ENCODE measurements at places on chromosomes 11 and 22. TPM values are rescaled to one million over a fixed set of nuclear protein-coding genes. Genes with fewer than 3 reads are reported as not detected.

- DNase-seq: no peak
Measured at GRCh38 chr11:77038825-77039326, 4.7 kb downstream of the B3GNT6 start.

Gene BATF2
- total RNA-seq: 2.7 TPM

DNA sequence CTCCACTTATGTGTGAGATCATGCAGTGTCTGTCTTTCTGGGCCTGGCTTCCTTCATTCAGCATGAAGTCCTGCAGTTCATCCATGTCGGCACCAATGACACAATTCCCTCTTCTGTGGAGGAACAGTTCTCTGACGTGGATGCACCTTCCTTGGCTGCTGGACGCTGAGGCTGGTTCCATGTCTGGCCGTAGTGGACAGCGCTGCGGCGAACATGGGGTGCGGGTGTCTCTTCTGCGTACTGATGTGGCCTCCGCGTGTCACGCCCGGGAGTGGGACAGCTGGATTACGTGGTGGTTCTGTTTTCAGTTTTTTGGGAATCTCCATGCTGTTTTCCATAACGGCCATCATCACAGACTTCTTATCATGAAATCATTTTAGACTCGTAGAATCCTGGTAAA, 16.9 kb upstream of the MUC2 start:
- no peak for DNase-seq

DNA sequence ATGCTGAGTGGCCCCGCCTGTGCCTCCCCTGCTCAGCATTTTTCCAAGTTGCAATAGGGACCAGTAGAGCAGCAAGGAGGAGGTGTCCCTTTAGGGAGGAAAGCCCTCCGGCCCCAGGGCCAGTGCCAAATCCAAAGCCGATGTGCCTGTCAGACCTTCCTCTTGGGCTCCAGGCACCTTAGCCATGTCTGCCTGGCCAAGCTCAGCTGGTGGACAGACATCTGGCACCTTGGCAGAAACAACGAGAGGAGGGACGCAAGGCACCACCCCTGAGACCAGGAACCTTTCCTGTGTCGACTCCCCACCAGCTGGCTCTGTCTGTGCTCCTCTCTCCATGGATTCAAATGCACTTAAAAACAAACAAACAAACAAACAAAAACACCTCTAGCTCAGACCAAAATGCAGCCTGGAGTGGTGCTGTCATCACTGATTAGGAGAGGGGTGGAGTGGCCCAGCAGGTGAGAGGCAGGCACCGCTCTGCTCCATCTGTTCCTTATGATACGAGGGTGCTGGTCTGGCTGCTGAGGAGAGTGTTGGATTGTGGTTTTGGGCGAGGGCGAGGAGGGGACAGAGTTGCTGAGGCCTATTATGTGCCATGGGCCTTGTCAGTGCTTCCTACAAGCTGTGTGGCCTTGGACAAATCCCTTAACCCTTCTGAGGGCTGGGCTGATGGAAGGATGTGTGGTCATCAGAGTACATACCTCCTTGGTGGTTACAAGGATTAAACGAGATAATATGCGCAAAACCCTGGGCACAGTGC, 46.2 kb downstream of the TP53I11 start:
- DNase-seq: no peak

GRCh38 chr11:46210133-46210636, 67.3 kb upstream of the CREB3L1 start:
- DNase-seq: no peak

DNA sequence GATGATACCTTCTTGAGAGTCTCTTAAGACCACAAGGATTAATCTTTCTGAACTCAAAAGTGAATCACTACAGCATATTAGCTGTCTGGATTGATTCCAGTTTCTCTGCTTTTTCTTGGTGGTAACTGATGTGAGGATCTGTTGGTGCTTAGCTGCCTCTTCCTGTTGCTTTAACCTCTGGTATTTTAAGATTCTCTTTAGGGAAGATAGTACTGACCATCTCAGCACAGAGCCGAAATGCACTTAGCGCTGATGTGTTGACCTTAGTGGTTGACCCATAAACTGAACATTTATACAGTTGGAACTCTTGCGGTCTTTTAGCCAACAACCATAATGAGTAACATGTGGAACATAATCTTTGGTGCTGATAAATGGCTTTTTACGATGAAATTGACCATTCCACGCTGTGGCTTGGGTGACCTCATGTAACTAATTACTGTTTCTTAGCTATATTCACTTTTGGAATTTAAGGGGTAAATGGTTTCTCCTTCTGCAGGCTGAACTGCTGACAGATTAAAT, 33.7 kb downstream of the APLP2 start:
- DNase-seq: no peak

GRCh38 chr11:4441515-4441914, 7.6 kb upstream of the OR52K2 start:
- DNase-seq: no peak

- DNase-seq: no peak
Measured at GRCh38 chr11:2583605-2583958, 116.2 kb downstream of the KCNQ1OT1 start.

Gene OR52N4
- not detected for total RNA-seq

Gene SLC1A2
- total RNA-seq: 0.58 TPM

DNA sequence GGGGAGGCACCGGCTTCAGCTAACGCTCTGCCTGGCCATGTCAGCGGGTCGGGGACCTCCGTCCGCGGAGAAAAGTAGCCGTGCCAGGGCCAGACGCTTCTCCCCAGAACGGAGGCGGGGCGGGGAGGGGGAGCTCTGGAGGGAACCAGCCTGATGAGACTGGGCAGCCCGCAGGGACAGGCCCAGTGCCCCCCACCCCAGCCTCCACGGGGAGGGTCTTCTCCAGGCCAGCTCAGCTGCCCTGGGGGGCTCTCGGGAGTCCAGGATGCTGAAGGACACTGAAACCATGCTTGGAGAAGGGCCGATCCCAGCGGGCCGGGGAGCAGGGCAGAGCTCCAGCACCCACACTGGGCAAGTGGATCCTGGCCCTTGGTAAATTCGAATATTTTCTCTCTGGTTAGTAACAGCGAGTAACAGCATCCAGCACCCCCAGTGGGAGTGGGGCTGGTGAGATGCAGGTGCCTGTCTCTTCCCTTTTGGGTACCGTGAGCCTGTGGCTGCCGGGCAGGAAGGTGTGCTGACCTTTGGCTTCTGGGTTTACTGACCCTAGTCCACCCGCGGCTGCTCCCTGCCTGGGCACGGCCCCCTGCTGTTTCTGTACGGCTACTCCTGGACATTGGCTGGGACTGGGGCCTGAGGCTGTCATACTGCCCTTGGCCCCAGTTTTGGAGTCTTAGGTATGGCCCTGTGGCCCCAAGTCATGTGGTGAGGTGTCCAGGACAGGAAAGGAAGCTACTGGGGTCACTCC, 35.8 kb downstream of the GRAMD4 start:
- DNase-seq: no peak

DNA sequence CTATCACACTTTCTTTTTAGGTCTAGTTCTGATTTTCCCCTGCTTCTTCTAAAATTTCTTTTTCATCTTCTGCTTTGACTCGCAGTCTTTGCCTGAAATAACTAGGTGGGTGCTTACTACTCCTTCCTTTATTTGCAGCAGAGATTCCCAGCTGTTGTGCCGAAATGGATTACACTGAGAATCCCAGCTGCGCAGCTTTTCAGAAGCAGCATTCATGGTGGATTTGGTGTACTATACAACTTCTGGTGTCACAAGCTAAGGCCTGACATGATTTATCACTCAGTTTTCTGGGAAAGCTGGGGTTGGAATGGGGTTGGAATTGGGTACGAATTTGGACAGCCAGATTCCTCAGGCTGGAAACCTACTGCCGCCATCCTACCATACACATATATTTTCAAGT, 6.0 kb upstream of the XKR3 start:
- no peak for DNase-seq

DNA sequence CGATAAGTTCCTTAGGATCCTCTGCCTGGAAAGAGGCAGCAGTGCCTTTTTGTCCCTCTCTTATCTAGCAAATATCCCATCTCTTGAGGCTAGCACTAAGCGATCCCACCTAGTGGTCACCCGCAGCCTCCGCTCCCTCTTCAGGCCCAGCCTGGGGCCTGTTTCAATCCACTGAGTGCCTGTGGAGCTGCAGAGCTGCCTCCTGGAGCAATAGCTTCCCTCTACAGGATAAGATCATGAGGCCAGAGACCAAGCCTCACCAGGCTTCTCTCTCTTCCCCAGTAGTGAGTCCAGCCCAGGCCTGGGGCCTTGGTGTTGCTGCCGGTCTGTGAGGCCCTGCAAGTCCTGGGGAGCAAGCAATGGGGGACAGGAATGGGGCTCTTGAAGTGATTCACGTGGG, 65.8 kb downstream of the SLC22A12 start:
- DNase-seq: no peak

- no peak for DNase-seq
Measured at GRCh38 chr22:38112381-38112780, 1.9 kb upstream of the BAIAP2L2 start.

DNA sequence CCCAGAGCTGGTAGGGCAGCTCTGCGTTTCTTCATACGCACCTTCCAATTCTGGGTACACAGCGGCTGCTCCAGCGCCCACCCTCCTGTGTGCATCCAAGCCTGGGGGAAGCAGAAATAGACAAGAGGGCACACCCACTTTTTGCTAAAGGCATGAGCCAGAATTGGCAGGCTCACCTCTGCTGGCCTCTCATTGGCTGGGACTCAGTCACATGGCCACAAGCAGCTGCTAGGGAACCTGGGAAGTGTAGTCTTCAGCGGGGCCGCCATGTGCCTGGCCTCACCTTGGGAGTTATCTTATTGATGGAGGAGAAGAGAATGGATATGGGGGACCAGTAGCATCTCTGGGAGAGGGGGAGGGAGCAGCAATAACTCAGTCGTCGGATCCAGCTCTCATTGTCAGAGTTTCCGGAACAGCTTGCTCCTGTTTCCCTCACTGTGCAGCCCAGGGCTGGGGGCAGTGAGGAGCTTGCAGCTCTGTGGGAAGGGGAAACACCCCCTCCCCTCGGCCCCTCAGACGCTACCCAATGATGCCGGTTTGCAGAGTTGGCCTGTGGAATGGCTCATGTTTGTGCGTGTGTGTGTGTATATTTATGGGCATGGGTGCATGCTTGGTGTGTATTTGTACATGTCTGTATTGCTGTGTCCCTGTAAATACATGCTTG, 11.8 kb upstream of the MIEF1 start:
- DNase-seq: peak; percentile 82

DNA sequence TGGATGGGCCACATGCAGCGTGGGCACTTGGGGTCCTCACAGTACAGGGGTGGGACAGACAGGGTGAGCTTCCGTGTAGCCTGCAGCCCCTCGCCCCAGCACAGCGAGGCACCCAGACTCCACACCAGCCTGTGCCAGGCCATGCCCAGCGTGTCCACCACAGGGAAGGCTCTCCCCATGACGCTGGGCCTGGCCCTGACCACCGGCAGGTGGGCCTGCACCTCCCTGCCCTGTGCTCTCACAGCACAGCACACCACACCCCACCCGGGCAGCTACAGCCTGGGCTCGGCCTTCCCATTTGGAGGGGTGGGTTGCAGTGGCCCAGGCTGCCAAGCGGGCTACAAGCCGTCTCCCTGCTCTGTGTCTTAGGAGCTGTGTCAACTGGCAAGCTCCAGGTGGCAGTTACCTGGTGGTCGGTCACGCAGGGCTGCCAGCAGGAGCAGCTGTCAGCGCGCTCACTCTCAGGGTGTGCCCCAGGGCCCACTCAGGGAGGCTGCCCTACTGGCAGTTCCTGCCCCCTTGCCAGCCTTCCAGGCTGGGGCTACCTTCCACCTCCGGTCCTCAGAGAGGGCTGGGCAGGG, 4.6 kb downstream of the MOB2 start:
- DNase-seq: no peak

DNA sequence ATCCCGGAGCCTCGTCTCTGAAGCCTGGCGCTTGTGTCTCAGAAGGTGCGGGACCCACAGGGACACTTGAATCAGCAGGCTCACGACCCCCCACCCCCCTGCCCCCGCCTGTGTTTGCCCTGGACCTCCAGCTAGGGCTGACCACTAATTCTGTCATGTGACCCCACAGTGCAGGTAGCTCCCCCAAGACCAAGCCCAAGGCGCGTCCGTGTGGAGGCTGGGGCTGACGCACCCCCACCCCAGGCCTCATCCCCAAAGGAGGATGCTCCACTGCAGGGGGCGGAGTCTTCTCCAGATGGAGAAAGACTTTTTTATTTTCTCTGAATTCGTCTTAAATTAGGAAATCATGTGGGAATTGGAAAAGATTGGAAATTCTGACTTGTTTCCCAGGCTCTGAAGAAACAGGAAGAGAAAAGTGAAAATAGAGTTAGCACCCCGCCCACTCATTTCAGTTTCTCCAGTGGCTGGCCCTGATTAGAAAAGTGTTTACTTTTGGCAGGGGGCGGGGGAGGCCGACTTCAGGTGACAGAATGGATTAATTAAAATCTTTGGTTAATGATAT, 1.0 kb upstream of the RELA start:
- peak; percentile 56 for DNase-seq

DNA sequence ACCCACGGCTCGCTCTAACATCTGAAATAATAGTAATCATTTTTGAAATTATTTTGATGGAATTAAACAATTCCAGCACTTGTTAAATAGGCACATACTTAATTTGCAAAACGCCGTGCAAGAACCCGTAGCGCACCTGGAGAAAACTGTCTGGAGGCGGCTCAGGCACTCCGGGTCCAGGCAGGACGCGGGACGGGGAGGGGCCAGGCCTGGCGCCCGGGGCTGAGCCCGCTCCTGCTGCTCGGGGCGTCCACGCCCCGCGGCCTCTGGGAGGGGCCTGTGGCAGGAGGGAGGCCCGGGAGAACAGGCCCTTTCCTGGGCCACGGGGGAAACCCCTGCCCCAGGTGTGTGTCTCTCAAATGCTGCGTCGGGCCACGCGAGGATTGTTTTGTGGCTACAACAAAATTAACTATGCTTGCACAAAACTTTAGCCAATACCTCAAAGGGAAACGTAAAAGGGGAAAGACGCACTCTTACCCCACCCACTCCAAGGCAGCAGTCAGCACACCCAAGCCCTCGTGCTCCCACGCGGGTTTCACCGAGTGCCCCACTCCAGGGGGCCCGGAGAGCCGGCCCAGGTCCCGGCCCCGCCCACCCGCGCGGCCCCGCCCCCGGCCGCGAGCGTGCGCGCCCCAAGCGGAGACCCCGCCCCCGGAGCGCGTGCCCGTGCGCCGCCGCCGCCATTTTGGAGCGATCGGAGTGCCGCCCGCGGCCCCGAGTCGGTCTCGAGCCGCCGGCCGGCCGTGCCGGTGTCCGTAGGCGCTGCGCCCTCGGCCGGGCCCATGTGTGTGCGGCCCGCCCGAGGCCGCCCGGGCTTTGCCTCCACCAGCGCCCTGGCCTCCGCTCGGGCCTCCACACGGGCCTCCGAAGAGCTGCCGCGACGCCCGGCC, at the start of gene PPP6R2:
TSS of gene PPP6R2 (plus strand) at position 677 of the 890 bp plus-strand sequence. CDS start 50,582 bp downstream, outside the sequence.
- DNase-seq: peak; percentile 70

Gene PRDM11
- total RNA-seq: 15.4 TPM

Gene ANGPTL5
- not detected for total RNA-seq

DNA sequence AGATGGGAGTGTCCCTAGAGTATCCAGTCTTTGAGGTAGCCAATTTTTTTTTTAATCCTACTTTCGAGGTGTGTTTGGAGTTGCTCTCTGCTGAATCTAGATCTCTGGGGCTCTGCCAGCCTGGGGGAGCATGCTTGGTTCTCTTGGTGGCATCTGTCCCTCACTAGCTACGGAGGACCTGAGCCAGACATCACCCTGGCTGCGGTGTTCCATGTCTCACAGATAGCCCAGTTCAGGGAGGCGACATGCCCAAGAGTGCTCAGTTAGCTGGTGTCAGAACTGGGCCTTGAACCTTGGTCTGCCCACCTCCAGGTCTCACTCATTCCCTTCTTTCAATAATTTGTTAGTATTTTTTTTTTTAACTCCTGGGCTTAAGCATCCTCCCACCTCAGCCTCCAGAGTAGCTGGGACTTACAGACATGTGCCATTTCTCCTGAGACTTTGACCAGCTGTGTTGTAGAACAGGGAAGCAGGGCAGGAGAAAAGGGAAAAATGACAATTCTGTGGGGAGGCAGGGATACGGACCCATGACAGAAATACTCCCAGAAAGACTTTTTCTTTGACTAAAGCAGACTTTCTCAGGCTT, 621 bp downstream of the HMOX1 start:
- DNase-seq: no peak

Gene NXPE2
- total RNA-seq: not detected

Gene MS4A1
- not detected for total RNA-seq

Measured in gastrocnemius medialis (tissue), 4 donors.